ENCODE measurements at places on chromosomes 7 and 10. TPM values are rescaled to one million over a fixed set of nuclear protein-coding genes. Genes with fewer than 3 reads are reported as not detected.

The TWIST1 gene
- 23.2 TPM for total RNA-seq

GRCh38 chr10:119343011-119343601 lies 135.7 kb downstream of the GRK5 start:
- no peak overlapping the region for H3K4me3 ChIP-seq
- H3K36me3 ChIP-seq: no peaks in the 10 kb centered on the region
- H3K27ac ChIP-seq: no peak overlapping the region
- H3K4me1 ChIP-seq: peaks cover 28% of the 10 kb centered on the region
- DNase-seq: no peak

The AKR1E2 gene
- 4.2 TPM for total RNA-seq

- H3K36me3 ChIP-seq: no peaks in the 10 kb centered on the region
- H3K4me1 ChIP-seq: no peaks in the 10 kb centered on the region
- no peak overlapping the region for H3K27ac ChIP-seq
- H3K4me3 ChIP-seq: no peak overlapping the region
- no peak for DNase-seq
- H3K27me3 ChIP-seq: no peaks in the 10 kb centered on the region
Measured at GRCh38 chr10:1625079-1625478, 112.2 kb downstream of the ADARB2 start.

DNA sequence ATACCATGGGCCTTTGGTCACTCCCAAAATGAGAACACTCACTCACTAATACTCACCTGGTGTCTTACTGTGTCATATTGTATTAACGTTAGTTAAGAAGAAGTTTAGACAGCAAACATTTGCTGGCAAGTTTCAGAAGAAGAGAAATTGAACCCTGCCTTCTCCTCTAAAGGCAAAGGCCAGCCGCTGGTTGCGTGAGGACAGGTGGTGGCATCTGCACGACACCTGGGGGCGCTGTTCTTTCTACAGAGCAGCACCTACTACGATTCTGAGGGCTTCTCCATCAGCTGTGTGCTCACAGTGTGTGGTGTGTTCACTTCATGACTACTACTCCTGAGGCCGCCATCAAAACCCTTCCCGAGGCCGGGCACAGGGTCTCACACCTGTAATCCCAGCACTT lies 17.9 kb upstream of the CLEC2L start:
- H3K36me3 ChIP-seq: no peaks in the 10 kb centered on the region
- no peak overlapping the region for H3K27ac ChIP-seq
- H3K27me3 ChIP-seq: no peaks in the 10 kb centered on the region
- H3K4me1 ChIP-seq: no peaks in the 10 kb centered on the region
- no peak overlapping the region for H3K4me3 ChIP-seq

DNA sequence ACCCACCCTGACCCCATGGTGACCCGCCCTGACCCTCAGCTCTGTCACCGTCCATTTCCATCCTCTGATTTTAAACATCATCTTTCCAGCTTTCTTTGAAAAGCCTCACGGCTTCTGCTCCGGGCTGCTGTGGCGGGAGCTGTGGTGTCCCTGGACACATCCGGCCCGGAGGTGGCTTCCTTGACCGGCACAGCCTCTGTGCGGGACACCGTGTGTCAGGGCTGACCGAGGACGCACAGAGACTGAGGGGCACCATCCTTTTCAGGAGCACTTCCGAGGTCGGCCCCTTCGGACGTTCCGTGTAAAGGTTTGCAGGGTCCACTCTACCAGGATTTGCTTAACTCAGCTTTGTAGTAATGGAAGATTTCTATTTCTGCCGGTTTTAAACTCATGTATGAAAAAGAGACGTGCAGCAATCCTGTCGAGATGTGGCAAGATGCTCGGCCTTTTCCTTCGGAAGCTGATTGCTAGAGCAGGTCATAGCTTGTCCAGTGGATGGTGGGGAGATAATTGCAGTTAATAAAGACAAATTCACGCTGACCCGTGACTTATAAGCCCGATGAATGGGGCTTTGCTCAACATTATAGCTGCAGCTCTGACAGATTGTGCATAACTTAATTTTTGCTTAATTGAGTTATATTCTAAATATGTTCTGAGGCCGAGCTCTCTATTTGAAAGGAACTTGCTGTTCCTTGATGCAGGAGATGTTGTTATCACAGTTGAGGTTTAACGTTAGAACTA lies 54.4 kb upstream of the CFAP46 start:
- no peaks in the 10 kb centered on the region for H3K4me1 ChIP-seq
- no peak overlapping the region for H3K4me3 ChIP-seq
- no peaks in the 10 kb centered on the region for H3K27me3 ChIP-seq
- DNase-seq: no peak
- H3K36me3 ChIP-seq: no peaks in the 10 kb centered on the region

- no peak overlapping the region for H3K4me3 ChIP-seq
- H3K4me1 ChIP-seq: peaks cover 28% of the 10 kb centered on the region
- H3K36me3 ChIP-seq: no peaks in the 10 kb centered on the region
- no peak for DNase-seq
- H3K27me3 ChIP-seq: no peaks in the 10 kb centered on the region
- peak overlapping the region; percentile 41 for H3K27ac ChIP-seq
Measured at GRCh38 chr7:17307969-17308648, 9.7 kb downstream of the AHR start.

DNA sequence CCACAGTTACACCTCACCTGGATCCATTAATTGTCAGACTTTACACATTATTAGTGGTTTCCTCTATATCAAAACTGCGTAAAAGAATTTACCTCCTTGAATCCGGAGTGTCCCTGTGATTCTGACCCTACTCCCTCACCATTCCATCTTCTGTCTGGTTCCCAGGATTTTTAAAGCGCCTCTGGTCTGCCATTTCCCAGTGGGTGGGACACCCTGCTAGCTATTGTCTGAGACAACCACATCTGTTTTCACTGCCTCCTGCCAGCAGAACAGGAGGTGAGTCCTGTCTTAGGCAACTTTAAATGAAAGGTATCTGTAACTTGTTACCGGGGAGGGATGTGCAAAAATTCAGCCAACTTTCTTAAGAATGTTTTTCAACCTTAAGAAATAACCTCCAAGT lies 2.3 kb downstream of the MACROH2A2 start:
- DNase-seq: no peak
- H3K4me1 ChIP-seq: peaks cover 10% of the 10 kb centered on the region
- H3K4me3 ChIP-seq: no peak overlapping the region
- H3K27ac ChIP-seq: peak overlapping the region; percentile 93
- no peaks in the 10 kb centered on the region for H3K36me3 ChIP-seq
- H3K27me3 ChIP-seq: no peaks in the 10 kb centered on the region

DNA sequence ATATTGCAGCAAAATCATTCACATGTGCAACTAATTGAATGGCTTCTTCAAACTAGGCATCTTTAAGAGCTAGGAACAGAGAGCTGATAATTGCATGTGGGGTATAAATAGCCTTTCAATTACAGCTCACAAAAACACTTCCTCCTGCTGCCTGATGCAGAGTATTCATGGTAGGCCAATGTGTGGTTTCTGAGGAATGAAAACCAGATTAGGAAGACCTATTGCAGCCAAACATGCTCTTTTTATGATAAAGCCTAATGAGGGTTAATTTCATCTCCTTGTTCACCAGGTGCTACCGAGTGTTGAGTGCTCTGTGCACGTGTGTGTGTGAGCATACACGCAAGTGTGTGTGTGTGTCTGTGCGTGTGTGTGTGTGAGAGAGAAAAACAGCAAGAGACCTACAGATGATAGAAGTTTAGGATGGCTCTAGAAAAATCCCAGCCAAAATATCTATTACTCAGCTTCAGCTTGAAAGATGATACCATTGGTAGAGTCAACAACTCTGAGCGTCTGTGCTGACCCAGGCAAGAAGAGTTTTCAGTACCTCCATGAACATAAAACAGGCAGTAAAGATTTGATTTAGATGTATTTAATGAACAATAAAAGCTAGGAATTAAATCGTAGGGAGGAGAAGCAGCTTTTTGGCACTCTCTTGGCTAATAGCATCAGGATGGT lies 448.5 kb upstream of the ANKRD30A start:
- H3K27ac ChIP-seq: no peak overlapping the region
- DNase-seq: no peak
- no peaks in the 10 kb centered on the region for H3K36me3 ChIP-seq
- no peaks in the 10 kb centered on the region for H3K4me1 ChIP-seq
- H3K27me3 ChIP-seq: no peaks in the 10 kb centered on the region
- H3K4me3 ChIP-seq: no peak overlapping the region

The IKZF1 gene
- total RNA-seq: 0.16 TPM

DNA sequence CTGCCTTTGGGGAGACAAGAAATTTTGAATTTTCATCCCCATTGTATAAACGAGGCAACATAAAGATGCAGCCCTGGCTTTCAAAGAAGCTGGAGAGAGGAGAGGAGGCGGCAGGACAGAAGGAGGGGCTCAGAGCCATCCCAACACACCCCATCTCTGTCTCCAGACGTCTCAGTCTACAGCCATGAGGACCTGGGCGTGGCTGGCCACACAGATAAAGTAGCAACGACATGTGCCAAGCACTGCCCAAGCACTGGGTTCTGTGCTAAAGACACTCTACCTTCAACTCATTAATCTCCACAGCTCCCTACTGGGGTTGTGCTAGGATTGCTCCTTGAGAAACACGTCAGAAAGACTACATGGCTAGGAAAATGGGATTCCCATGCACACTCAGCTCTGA lies 65.2 kb downstream of the DLG5 start:
- no peak overlapping the region for H3K4me3 ChIP-seq
- DNase-seq: no peak
- H3K27me3 ChIP-seq: no peaks in the 10 kb centered on the region
- H3K4me1 ChIP-seq: no peaks in the 10 kb centered on the region
- no peaks in the 10 kb centered on the region for H3K36me3 ChIP-seq

GRCh38 chr7:130275826-130276297 lies 9.2 kb downstream of the CPA2 start:
- H3K4me3 ChIP-seq: no peak overlapping the region
- H3K36me3 ChIP-seq: no peaks in the 10 kb centered on the region
- no peaks in the 10 kb centered on the region for H3K27me3 ChIP-seq

- no peak overlapping the region for H3K4me3 ChIP-seq
- peaks cover 9% of the 10 kb centered on the region for H3K4me1 ChIP-seq
- no peaks in the 10 kb centered on the region for H3K36me3 ChIP-seq
- DNase-seq: no peak
Measured at GRCh38 chr7:18357691-18358090, 137.9 kb upstream of the HDAC9 start.

GRCh38 chr10:103120977-103121735 lies 71.9 kb downstream of the NT5C2 start:
- H3K36me3 ChIP-seq: no peaks in the 10 kb centered on the region
- no peak overlapping the region for H3K4me3 ChIP-seq
- DNase-seq: peak; percentile 10
- no peak overlapping the region for H3K27ac ChIP-seq
- no peaks in the 10 kb centered on the region for H3K27me3 ChIP-seq
- H3K4me1 ChIP-seq: peaks cover 16% of the 10 kb centered on the region

The CAMK2B gene
- total RNA-seq: not detected

The FAM241B gene
- total RNA-seq: 3.7 TPM
